GM10248 (cell line): ENCODE measurements at places on chromosomes 3 and 15.

DNA sequence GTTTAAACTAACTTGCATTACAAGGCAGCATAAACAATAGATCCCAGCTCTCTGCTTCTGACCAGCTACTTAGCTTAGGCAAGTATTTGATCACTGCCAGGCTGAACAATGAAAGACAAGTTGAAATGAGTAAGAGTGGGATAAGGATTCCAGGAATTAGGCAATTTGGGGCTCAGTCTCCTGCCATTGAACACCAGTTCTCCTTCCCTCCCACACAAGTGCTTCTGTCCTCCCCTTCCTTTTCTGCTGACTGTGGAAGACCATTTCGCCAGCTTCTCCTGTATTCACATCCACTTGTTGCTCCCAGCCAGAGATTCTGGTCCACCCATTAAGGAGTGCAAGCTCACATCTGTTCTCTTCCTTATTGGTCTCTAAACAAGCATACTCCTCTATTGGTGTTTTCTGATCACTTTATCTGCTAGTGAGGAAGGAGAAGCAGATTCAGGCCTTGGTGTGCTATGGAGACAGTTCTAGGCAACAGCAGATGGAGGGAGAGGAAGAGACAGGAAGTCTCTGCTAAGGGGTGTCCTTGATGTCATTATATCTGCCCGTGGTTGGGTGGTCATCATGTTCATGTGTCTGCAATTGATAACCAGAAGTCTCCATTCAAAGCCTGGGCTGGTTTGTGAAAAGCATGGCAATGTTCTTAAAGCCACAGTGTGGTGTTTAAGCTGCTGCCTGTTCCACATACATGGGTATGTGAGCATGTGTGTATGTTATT lies 121.5 kb downstream of the PLCL2 start:
- no peak for DNase-seq

- no peak for DNase-seq
These were observed 134.0 kb upstream of the IL12A start for GRCh38 chr3:159854500-159855124.

DNA sequence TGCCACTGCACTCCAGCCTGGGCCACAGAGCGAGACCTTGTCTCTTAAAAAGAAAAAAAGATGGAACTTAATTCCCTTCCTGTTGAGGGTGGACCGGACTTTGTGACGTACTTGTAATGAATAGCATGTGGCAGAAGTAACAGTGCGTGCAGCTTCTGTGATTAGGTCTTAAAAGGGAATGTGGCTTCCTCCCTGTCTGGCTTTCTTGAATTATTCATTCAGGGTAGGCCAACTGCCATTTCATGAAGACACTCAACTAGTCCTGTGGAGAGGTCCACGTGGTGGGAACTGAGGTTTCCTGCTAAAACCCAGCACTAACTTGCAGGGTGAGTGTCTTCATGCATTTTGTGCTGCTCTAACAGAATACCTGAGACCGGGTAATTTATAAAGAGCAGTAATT lies 98.9 kb upstream of the PIAS1 start:
- DNase-seq: no peak

DNA sequence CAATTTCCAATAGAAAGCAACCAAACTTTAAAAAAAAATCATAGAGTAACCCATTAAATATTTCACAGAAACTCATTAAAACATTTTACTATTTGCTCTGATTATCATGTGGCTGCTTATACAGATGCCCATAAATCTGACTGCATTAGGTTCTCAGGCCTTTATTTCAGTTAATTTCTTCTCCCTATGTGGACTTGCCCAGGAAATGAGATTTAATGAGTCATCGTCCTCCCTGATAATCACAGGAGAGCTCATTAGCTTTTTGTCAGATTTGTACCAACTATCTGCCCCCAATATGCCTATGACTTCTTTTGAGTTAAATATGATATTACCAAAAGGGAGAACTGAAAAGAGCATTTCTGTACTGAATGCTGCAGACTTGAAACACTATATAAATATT lies 168.0 kb downstream of the FOXB1 start:
- no peak for DNase-seq

DNA sequence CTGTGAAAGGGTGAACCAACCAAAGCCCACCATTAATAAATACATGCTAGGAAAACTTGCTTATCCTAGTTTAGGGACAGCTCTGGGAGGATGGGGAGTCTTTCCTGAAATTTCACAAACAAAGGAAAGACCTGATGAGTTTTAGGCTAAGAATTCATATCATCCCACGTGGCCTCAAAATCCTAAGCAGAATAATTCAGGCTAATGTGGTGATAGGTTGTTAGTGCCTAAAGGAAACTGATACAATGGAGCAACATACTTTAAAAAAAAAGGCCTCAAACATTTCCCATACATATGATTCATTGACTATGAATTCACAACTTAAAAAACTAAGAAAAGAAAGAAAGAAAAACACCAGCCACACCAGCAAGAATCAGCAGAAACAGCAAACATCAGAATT lies 126.9 kb upstream of the CNTN4 start:
- DNase-seq: no peak

- DNase-seq: no peak
These were observed 354.8 kb upstream of the TBL1XR1 start for GRCh38 chr3:177552051-177552450.

DNA sequence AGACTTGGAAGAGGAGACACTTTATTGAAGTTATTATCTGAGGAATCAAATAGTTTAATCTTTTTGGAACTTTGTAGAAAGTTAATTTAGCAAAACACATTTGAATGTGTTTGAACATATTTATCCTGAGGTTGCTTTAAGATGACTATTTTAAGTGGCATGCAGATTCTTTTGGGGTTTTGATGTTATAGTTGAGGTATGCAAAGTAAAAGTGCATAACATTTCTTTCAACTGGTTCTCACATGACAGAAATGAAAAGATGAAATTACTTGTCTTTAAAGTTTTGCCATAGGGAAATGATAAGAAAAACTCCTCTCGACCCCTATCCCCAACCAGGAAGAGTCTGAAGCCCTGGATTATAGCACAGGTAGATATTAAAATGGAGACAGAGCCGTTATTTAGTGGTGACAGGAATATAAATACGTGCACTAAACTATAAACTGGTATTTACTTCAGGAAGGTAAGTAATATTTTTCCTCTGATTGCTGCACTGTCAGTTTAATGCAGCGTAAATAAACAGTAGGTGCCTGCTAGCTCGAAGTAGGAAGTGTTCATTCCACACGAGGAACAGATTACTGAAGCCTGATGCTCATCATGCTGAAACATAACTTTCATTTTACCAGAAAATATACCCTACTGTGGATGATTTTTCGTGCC lies 15.1 kb upstream of the SATB1 start:
- no peak for DNase-seq

DNA sequence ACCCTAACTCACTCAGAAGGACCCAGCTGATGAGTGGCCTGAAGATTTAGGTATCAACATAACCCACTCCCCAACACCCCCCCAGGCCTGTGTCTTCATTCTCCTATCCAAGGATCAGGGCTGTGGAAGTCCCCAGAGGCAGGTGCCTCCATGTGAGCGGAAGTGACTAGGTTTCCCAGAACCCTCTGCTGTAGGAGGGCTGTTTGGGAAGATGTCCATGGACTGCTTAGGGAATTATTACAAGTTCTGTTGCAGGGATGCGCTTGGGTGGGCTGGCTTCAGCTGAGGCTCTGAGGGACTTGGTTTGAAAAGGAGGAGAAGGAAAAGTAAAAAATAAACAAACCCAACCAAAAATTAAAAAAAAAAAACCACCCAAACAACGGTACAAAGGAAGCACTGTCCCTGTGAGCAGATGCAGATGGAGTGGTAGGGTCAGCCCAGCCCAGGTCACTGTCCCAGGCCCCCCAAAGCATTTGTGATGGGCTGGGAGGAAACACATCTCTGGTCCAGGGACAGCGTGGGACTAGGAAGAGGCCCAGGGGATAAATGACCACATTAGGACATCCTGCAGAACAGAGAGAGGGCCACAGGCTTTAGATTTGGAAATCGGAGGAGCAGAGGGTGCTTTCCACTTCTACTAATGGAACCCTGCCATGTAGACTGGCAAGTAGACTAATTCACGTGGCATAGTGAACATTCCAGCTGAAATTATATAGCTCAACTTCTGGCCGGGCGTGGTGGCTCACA lies 12.2 kb upstream of the APOD start:
- no peak for DNase-seq

GRCh38 chr3:181329024-181329423 lies 339.5 kb upstream of the DNAJC19 start:
- DNase-seq: no peak

DNA sequence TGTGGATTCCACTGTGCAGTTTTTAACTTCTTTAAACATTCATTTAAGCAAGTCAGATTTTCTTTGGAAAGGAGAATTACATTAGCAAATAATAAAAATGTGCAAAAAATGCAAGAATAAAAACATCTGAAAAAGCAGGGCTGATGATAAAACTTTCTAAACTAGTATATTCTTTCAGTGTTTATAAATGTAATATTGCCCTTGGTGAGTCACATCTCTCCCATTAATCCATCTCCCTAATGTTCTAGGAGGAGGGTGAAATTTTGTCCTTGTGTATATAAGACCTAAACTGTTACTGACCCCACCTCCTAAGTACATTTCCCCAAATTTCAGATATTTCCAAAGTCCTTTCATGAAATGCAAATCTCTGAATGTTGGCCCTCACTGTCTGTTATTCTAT lies 28.5 kb upstream of the DCUN1D1 start:
- DNase-seq: no peak

- DNase-seq: no peak
These were observed 16.4 kb downstream of the FAM107A start for GRCh38 chr3:58560771-58561311.

DNA sequence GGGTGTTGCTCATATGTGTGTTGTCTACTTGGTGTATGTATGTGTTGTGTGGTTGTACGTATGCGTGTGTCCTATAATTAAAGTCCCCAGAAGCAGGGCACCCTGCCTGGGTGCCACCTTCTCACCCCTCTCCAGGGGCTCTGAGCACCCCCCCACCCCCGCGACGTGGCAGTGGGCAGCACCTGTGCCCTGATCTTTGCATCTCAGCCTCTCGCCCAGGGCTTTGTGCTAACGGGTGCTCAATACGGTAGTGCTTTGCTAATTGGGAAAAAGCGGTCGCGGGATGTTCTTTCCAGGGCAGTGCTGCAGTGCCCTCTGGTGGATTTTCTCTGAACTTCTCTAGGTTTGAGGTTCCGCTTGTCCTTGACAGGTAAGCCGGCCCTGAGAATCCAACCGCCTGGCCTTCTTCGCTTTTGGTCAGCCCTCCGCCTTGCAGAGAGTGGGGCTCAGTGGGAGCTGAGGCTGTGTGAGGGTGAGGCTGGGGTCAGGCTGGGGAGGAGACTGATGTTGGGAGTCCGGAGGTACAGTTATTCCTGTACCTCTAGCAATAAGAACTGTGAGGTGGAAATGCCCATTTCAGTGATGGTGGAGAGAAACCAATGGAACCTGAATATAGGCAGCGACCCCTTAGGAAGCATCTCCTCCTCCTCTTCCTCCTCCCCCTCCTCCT lies 17.6 kb upstream of the EPHB3 start:
- peak; percentile 83 for DNase-seq

GRCh38 chr3:171446801-171447578 lies 13.2 kb downstream of the TNIK start:
- no peak for DNase-seq

GRCh38 chr15:44219073-44219472 lies 24.0 kb upstream of the FRMD5 start:
- no peak for DNase-seq

DNA sequence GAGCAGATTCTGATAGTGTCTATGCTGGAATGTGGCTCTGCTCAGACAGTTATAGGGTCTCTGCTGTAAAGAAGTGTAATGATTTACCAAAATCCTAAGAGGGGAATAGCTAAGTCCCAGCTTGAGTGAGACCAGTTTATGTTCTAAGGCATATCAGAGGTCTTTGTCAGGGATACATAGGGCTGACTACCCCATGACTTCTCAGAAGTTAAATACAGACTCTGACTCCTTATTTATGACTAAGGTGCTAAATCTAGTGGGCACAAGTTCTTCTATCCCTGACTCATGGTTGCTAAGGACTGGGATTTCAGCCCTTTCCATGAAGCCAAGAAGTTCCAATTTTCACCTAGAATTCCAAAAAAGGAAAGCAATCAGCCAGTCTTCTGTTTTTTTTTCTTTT lies 192.6 kb upstream of the POU1F1 start:
- DNase-seq: no peak

DNA sequence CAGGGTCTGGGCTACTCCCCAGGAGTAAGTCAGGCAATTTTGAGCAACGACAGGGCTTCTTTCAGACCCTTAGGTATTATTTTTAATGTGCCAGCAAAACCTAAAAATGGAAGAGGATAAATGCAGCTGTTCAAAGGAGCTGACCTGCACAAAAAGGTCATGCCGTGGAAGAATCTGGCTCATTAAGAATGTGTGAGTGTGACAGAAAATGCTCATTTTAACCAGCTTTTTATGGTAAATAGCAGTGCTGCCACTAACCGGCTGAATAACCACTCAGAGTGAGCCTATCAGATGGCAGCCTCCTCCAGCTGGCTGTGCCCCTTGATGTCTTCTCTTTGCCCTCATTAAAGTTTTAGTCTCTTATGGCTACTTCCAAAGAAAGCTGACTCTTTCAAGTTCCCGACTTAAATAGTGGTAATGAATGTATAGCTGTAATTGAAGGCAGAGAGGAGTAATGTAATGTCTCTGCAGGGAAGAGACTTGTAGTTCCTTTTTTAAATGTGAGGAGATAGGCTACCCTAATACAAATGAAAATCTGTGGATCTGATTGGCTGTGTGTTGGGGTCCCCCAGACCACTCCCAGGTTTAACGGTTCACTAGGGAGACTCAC lies 9.5 kb upstream of the FSTL1 start:
- no peak for DNase-seq

GRCh38 chr3:139364549-139364948 lies 20.7 kb downstream of the MRPS22 start:
- no peak for DNase-seq

GRCh38 chr3:195286115-195286872 lies 15.3 kb upstream of the XXYLT1 start:
- DNase-seq: no peak

DNA sequence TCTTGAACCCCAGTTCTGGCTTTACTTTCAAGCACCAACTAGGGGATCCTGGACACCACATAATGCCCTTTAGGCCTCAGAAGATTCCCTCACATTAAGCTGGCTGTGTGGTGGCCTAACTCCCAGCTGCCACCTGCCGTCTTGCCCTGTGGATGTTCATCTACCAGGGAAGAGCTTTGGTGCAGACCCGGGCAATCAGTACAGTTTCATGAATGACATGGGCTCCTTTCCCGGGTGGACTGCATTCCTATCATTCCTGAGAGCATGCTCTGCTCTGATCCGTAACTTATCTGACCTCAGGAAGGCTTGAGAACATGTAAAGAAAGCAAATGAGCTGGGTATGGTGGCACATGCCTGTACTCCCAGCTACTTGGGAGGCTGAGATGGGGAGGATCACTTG lies 50.0 kb upstream of the GSK3B start:
- no peak for DNase-seq
